ENCODE measurements at places on chromosomes 13 and 19.

- no peak for DNase-seq
Observed at GRCh38 chr13:74778946-74779345, 644.7 kb upstream of the KLF12 start.

GRCh38 chr13:100674572-100674871 is at the start of gene TMTC4:
TSS of gene TMTC4 (minus strand) at chr13:100674795. CDS start at chr13:100670362, 4,433 bp downstream.
- no peak for DNase-seq

- DNase-seq = no peak
Observed at GRCh38 chr13:110418944-110419343, 111.9 kb downstream of the COL4A2 start.

- peak; percentile 33 for DNase-seq
Observed at GRCh38 chr19:42420055-42420544, 7.1 kb downstream of the LIPE start.

- DNase-seq = no peak
Observed at GRCh38 chr13:80211566-80211965, 129.4 kb downstream of the SPRY2 start.

GRCh38 chr13:110697842-110698241 is 8.1 kb downstream of the CARS2 start:
- no peak for DNase-seq

- DNase-seq = no peak
Observed at GRCh38 chr13:110698689-110699088, 7.2 kb downstream of the CARS2 start.

- DNase-seq = no peak
Observed at GRCh38 chr13:50222569-50223332, 207.5 kb downstream of the KCNRG start.

- no peak for DNase-seq
Observed at GRCh38 chr19:46326608-46327007, 20.3 kb upstream of the PPP5C start.

DNA sequence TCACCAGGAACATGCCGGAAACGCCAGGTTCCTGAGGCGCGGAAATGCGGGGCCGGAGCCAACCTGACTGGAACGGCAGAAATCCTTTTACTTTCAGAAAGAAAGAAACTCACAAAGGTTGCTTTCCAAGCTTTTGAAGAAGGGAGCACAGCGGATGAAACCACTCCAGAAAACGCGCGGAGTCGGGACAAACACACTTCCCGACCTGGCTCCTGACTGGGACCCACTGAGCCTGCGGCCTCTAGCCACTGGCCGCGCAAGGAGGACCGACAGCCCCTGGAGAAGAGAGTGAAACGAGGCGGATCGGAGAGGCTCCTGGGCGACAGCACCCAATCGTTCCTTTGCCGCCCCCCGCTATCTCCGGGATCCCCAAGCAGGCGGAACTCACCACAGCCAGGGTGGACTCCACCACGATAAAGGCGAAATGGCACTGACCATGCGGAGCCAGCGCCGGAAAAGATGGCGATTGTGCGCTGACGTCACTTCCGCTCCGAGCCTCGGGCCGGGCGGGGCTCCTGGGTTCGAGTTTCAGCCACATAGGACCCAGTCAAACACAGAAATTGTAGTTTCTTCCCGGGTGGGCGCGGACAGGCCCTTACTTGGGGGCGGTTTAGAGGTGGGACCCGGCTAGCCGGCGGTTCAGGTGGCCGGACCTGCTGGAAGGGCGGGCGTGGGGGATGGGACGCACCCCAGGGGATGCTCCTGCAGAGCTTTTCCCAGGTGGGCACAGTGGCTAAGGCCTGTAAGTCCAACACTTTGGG is at the start of gene ZNF121:
ZNF121 (minus strand) TSS at position 432 of the 761 bp plus-strand sequence. CDS start 16,407 bp downstream, outside the sequence.
- DNase-seq = peak; percentile 84

- no peak for DNase-seq
Observed at GRCh38 chr19:45471111-45471930, 3.5 kb downstream of the FOSB start.

DNA sequence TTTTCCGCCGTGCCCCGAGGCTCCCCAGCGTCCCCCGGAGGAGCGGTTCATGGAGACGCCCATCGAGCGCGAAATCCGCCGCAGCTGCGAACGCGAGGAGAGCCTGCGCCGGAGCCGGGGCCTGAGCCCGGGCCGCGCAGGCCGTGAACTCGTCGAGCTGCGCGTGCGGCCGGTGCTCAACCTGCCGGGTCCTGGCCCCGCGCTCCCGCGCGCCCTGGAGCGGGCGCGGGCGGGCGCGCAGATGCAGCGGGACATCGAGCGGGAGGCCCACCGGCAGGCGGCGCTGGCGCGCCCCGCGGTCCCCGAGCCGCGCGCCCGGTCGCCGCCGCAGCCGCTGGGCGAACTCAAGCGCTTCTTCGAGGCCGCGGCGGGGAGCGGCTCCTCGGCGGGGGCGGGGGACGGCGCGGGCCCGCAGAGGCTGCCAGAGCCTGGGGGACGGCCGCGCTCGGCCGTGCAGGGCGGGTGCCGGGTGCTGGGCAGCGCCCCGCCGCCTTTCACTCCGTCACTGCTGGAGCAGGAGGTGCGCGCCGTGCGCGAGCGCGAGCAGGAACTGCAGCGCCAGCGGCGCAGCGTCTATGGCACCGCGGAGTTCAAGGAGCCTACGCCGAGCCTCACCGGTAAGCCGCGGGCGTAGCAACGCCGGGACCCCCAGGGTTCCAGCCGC is 807 bp downstream of the MISP3 start:
- peak; percentile 71 for DNase-seq

- DNase-seq = peak; percentile 6
Observed at GRCh38 chr13:91174886-91175501, 172.5 kb upstream of the MIR17HG start.

- peak; percentile 70 for DNase-seq
Observed at GRCh38 chr13:29497137-29497654, 98.3 kb downstream of the SLC7A1 start.

DNA sequence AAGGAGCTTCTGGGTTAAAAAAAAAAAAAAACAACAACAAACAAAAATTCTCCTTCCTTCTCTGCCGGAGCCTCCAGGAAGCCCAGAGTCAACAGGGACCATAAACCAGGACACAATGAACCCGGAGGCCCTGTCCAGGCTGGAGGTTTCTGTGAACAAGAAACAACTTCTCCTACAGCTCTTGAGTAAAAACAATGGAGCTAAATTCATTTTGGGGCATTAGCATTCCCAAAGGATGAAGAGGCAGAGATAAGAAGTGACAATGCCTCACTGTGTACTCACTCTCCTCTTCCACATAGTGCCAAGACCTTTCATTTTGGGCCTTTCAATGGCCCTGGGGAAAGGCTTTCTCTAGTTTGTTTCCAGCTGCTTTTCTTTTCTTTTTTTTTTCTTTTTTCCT is 9.0 kb downstream of the RHPN2 start:
- peak; percentile 28 for DNase-seq

- no peak for DNase-seq
Observed at GRCh38 chr19:45348367-45349125, 8.0 kb downstream of the KLC3 start.

- no peak for DNase-seq
Observed at GRCh38 chr13:101423872-101424271, 7.6 kb upstream of the NALCN start.

GRCh38 chr13:73195091-73195490 is 136.3 kb downstream of the KLF5 start:
- no peak for DNase-seq
